T-helper 1 cell treated with Interleukin-12 subunit alpha and Interleukin-12 subunit beta and Interleukin-4 antibody, amounts not matched to agents 30 ng/mL and 1 ng/mL, for 36 hours (primary cell): ENCODE measurements at places on chromosomes 6 and 20. TPM values are rescaled to one million over a fixed set of nuclear protein-coding genes. Genes with fewer than 3 reads are reported as not detected.

Gene LY6G6C
- 0.41 TPM in 1 of 2 replicates, not detected in the other for total RNA-seq

Gene GSTA1
- total RNA-seq: not detected in 2 replicates

Gene C6orf52
- 1.5 and 2.0 TPM in 2 replicates for total RNA-seq

Gene MSH5
- total RNA-seq: 47.8 and 51.5 TPM in 2 replicates

Gene SFTA2
- total RNA-seq: not detected in 2 replicates

Gene BHLHE23
- not detected in 2 replicates for total RNA-seq

Gene HTR1B
- total RNA-seq: not detected in 2 replicates

Gene TMC2
- total RNA-seq: not detected in 2 replicates

Gene SLC35D3
- not detected in 2 replicates for total RNA-seq

Gene HLA-DQB2
- 7.1 and 7.7 TPM in 2 replicates for total RNA-seq

Gene DNAH8
- 0.12 and 0.41 TPM in 2 replicates for total RNA-seq

Gene PDYN
- not detected in 2 replicates for total RNA-seq

Gene BTBD3
- total RNA-seq: 5.6 and 9.2 TPM in 2 replicates

Gene MRAP2
- total RNA-seq: 0.12 TPM in 1 of 2 replicates, not detected in the other

Gene BTBD9
- 18.4 and 21.7 TPM in 2 replicates for total RNA-seq

Gene TPX2
- total RNA-seq: 79.9 and 84.3 TPM in 2 replicates

Gene GSTA2
- not detected in 2 replicates for total RNA-seq

Gene IL20RA
- total RNA-seq: not detected in 2 replicates

Gene ASXL1
- total RNA-seq: 121 and 133 TPM in 2 replicates

Gene TPBG
- 0.05 TPM in 1 of 2 replicates, not detected in the other for total RNA-seq

Gene OR12D3
- total RNA-seq: not detected in 2 replicates

Gene ADGRF4
- total RNA-seq: not detected in 2 replicates

Gene FAM184A
- 4.8 and 5.5 TPM in 2 replicates for total RNA-seq

Gene CGAS
- 52.5 and 56.2 TPM in 2 replicates for total RNA-seq

Gene NUDT3
- total RNA-seq: 13.4 and 14.1 TPM in 2 replicates

Gene THBS2
- not detected in 2 replicates for total RNA-seq
